ENCODE measurements at places on chromosomes 2 and 18.
A peak's percentile ranks its signal among the peaks of the same experiment; 100 is the strongest.

DNA sequence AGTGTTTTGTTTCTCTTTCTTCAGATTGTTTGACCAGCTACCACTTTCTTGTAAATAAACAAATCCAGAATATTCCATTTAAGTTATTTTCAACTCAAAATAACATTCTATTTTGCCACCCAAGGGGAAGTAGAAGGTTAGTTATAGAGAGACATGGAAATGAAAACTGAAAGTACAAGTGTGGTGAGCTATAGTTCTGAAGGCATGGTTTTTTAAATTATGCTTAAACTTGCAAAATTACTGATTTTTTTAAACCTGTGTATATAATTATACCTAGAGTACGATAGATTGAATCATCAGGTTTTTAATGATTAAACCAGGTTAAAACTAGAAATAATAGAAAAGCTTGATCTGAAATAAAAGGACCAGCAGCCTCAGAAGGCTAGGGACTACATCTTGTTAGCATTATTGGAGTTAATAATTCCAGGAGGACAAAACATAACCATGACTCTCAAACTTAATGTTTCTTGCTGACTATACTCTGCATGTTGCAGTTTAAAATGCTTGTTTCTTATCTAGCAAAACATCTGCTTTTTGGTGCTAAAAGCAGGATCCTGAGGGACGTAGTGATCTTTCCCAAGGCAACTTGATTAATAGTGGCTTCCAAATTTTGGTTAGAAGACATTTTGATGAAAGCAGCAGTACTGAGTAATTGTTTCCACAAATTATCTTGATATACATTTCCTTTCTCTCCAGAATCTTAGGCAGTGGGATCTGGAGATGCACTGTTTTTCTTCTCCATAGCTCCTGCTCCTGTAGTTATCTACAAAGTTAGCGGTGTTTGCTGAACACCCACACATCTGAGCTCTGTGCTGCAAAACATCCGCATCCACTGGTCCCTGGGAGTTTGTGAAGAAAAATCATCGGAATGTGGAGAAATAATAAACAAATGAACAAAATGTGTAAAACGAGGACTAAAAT is 327.2 kb upstream of the PKDCC start:
- no peak overlapping the region for H3K27ac ChIP-seq
- H3K36me3 ChIP-seq, result no peaks in the 10 kb centered on the region
- DNase-seq, result no peak
- H3K4me3 ChIP-seq, result no peak overlapping the region
- peaks cover 31% of the 10 kb centered on the region for H3K4me1 ChIP-seq

DNA sequence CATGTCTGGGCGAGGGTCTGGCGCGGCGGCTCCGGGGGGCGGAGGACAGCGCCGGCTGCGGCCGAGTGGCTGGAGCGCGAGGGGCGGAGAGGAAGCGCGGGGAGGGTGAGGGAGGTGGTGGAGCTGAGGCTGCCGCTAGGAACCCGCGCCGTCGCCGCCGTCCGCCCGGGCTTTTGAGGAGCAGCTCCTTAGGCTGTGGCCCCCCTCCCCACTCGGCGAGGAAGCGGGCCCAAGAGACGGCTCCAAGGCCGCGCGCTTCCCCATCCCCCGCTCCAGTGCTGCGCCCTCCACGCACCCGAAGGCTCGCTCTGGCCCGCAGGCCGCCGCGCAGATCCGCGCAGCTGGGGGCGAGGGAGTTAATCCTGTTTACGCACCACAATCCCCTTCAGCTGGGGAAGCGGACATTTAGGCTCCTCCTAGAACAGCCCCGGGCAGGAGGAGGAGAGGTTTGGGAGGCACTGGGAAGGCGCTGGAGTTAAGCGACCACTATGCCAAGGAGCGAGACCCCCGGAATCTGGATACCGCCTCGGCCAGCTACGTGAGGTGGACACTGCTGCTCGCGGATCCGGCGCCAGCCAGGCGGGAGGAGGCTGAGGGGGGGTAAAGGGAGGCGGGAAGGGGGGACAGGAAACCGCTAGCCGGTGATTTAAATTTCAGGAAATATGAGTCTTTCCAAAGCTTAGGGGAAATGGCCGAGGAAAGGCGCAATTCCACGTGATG is at the start of gene CNRIP1:
Gene CNRIP1, minus strand, starts transcription at position 552 of the 720 bp plus-strand sequence. Its CDS starts 549 bp downstream, at position 3.
- peaks cover 21% of the 10 kb centered on the region for H3K4me1 ChIP-seq
- peaks cover 84% of the 10 kb centered on the region for H3K27me3 ChIP-seq
- H3K4me3 ChIP-seq, result peak within 1 kb of the TSS; percentile 89
- H3K27ac ChIP-seq, result no peak within 1 kb of the TSS

DNA sequence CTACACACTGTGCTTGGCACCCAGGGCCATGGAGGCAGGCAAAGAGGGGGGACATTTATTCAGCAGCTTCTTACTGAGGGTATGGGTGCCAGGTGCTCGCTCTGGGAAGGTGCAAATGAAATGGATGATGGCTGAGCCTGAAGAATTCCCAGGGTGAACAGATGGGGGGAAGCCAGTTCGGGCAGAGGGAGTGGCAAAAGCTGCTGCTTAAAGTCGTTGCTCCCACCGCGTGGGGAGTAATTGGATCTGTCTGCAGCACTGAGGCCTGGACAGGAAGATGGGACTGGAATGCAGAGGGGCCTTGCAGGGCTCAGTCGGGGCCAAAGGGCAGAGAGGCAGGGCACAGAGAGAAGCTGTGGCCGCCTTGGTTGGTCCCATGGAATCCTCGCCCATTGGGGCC is 51.2 kb downstream of the NEDD4L start:
- DNase-seq, result peak; percentile 47
- H3K36me3 ChIP-seq, result peaks cover 5% of the 10 kb centered on the region
- no peaks in the 10 kb centered on the region for H3K27me3 ChIP-seq
- H3K4me1 ChIP-seq, result peaks cover 65% of the 10 kb centered on the region
- H3K27ac ChIP-seq, result peak overlapping the region; percentile 54
- H3K4me3 ChIP-seq, result peak overlapping the region; percentile 16

- DNase-seq, result no peak
- peaks cover 6% of the 10 kb centered on the region for H3K27me3 ChIP-seq
- peaks cover 25% of the 10 kb centered on the region for H3K36me3 ChIP-seq
- no peak overlapping the region for H3K4me3 ChIP-seq
Measured at GRCh38 chr2:55883357-55883756, 40.2 kb downstream of the EFEMP1 start.

DNA sequence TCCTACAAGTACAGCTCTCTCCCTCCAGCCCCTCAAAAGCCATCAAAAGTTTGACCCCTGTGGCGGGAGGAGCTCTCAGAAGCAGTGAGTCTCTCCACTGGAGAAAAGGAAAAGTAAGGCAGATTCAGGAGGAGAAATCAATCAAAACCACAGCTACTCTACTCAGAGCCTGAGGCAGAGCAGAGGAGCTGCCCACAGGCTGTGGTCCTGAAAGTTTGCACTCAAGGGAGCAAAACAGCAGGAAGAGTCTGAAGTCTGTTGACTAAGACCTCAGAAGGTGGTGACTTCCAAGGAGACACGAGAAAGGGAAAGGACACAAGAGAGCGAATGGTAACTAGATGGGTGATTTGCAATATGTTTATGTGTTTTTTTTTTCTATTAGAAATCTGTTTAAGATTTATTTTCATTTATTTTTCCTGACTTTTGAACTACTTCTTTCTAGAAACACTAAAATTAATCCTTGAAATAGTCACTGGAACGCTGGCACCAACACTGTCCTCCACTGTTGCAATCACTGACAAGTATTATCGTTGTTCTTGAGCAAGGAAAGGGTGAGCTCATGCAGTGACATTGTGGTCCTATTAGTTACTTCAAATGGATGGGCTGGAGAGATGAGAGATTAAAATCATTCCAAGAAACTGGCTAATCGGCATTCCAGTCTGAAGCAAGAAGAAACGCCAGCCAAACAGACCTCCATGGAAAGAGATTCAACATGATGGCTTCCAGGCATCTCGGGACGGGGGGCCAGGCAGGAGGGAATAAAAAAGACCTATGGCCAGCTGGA is 35.8 kb downstream of the PID1 start:
- H3K4me1 ChIP-seq, result no peaks in the 10 kb centered on the region
- H3K4me3 ChIP-seq, result no peak overlapping the region
- peaks cover 5% of the 10 kb centered on the region for H3K27me3 ChIP-seq

DNA sequence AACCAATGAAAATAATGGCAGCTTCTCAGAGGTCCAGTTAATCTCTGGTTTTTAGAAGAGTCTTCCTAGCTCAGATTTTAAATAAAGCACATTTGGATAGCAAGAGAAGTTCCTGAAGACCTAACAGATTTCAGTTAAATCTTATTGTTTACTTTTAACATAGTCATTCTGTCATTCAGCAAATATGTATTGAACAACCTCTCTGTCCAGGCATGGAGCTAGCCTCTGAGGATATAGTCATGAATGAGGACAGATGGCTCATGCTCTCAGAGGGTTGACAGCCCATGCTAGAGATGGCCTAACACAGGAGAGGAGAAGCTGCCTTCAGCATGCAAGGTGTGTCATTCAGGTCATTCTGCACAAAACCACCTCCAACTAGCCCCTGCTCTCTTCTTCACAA is 6.2 kb downstream of the CCBE1 start:
- no peak overlapping the region for H3K4me3 ChIP-seq
- H3K4me1 ChIP-seq, result peaks cover 10% of the 10 kb centered on the region
- peaks cover 91% of the 10 kb centered on the region for H3K27me3 ChIP-seq
- H3K36me3 ChIP-seq, result no peaks in the 10 kb centered on the region
- no peak for DNase-seq

DNA sequence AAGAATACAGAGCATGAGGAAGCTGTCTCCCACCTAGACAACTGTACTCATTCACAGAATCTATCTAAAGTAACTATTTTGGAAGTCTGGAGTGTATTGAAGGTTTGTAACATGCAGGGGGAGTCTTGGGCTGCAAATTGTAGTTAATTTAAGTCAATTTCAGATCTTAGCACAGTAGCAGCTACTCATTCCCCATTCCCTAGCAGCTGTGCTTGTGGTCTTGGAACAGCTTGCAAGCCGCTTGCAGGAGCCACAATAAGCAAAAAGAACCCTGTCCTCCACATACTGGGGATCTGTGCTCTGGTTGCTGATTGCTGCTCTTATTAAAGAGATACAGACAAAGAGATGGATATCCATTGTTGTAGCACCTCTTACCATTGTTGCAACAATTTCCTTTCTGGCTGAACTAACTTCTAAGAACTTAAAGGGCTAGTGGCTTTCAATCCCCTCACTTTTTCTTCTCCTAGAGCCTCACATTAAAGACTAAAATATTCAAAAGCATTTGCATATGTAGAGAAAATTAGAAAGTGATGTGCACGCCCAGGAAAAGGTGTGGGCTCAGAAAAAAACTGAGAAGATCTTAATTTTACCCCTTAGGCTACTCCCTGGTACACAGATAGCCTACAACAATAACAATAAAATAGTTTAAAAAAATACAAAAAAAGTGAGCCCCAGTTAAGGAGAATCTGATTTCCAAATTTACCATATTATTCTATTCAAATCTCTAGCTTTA is 1775.1 kb upstream of the PIK3C3 start:
- no peak for DNase-seq
- peaks cover 2% of the 10 kb centered on the region for H3K27me3 ChIP-seq
- peaks cover 22% of the 10 kb centered on the region for H3K4me1 ChIP-seq
- no peak overlapping the region for H3K27ac ChIP-seq

- no peak overlapping the region for H3K4me3 ChIP-seq
- no peak overlapping the region for H3K27ac ChIP-seq
- DNase-seq, result no peak
Measured at GRCh38 chr2:88753833-88754584, 62.5 kb downstream of the RPIA start.

DNA sequence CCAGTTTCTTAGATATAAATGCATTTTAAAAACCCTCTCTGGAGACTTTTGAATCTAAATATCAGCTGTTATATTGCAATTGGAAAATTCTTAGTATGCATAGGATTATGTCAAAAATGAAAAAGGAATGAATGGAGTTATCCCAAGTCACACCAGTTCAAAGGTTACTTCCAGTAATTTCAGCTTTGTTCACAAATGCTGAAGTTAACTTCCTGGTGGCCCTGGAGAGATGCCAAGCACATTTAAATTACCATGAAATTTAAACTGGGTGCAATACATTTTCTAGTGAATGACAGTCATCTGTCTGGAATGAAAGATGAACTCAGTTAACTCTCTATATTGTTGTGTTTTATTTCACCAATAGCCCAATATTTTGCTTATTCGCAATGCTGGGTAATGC is 753.9 kb downstream of the SUCLG1 start:
- H3K27me3 ChIP-seq, result no peaks in the 10 kb centered on the region
- H3K4me3 ChIP-seq, result no peak overlapping the region
- no peak for DNase-seq
- no peaks in the 10 kb centered on the region for H3K4me1 ChIP-seq

GRCh38 chr2:173866874-173867618 is 98.1 kb downstream of the SP3 start:
- H3K4me1 ChIP-seq, result peaks cover 34% of the 10 kb centered on the region
- H3K36me3 ChIP-seq, result no peaks in the 10 kb centered on the region
- DNase-seq, result no peak
- H3K27me3 ChIP-seq, result peaks cover 12% of the 10 kb centered on the region
- no peak overlapping the region for H3K27ac ChIP-seq

GRCh38 chr2:188381614-188382013 is 89.9 kb downstream of the GULP1 start:
- H3K4me1 ChIP-seq, result no peaks in the 10 kb centered on the region
- DNase-seq, result no peak
- H3K27ac ChIP-seq, result no peak overlapping the region
- no peak overlapping the region for H3K4me3 ChIP-seq

GRCh38 chr18:46469186-46469915 is 187.7 kb downstream of the LOXHD1 start:
- no peak overlapping the region for H3K27ac ChIP-seq
- peaks cover 14% of the 10 kb centered on the region for H3K27me3 ChIP-seq
- no peak overlapping the region for H3K4me3 ChIP-seq
- peaks cover 54% of the 10 kb centered on the region for H3K4me1 ChIP-seq
- H3K36me3 ChIP-seq, result no peaks in the 10 kb centered on the region
- no peak for DNase-seq

DNA sequence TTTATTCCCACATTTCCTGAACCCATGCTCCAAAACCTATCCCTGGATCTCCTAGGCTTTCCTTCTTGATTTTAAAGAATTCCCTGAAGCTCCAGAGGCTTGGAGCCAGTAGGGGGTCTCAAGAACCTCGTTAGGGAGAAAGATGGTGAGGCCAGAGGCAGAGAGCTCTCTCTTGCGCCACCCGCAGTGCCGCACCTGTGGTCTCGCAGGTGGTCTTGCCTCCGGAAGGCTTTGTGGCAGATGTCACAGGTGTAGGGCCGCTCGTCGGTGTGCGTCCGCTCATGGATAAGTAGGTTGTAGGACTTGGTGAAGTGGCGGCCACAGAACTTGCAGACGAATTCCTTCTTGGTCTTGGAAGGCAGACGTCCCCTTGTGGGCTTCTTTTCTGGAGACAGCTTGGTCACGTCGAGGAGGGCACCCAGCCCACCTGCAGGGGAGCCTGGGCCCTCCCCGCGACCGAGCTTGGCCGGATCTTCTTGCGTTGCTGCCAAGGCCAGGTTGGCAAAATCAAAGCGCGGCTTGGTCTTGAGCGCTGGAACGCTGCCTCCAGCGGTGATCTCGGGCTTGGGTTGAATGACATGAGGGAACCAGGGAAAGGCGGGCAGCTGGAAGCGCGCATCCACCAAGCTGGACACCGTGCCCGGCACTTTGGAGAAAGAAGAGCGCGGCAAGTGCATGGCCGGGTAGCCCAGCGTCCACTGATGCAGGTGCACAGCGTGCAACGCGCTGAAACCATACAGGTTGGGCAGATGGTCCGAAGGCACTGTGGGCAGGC is 5.3 kb downstream of the OSR1 start:
- peak overlapping the region; percentile 93 for H3K4me3 ChIP-seq
- no peak overlapping the region for H3K27ac ChIP-seq
- peaks cover 73% of the 10 kb centered on the region for H3K4me1 ChIP-seq
- DNase-seq, result no peak

Data from nephron progenitor cell (in vitro differentiated cells).